RWPE2 (cell line): ENCODE measurements at places on chromosomes 6 and 20.

- DNase-seq, result peak; percentile 100
- peaks cover 30% of the 10 kb centered on the region for H3K4me1 ChIP-seq
- H3K4me3 ChIP-seq, result peak within 1 kb of the TSS; percentile 92
- no peaks in the 10 kb centered on the region for H3K36me3 ChIP-seq
Observed at GRCh38 chr20:64062596-64063388, at the start of gene TCEA2. Gene TCEA2 (plus strand): TSS chr20:64063198. CDS start chr20:64063313, 115 bp downstream.

DNA sequence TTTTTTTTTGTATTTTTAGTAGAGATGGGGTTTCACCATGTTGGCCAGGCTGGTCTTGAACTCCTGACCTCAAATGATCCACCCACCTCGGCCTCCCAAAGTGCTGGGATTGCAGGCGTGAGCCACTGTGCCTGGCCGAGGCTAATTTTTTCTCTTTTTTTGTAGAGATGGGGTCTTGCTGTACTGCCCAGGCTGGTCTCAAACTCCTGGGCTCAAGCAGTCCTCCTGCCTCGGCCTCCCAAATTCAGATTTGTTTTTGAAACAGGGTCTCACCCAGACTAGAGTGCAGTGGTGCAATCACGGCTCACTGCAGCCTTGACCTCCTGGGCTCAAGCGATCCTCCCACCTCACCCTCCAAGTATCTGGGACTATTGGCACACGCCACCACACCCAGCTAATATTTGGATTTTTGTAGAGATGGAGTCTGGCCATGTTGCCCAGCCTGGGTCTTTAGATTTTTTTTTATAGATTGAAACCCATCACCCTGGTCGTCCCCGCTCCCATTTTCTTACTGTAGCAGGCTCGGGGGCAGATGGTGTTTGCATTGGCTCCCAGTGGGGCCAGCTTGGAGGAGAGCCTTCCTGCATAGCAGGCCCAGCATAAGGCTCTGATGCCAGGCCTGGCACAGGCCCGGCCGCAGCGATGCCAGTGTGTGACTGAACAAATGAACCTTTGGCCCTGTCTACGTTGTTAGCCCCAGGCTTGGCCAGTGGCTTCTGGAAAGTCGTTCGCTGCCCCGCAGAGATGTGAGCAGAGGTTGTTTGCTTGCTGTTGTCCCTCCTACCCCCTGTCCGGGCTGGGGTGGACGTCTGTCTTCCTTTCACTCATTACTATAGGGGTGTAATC, 4.3 kb upstream of the MTG2 start:
- H3K4me3 ChIP-seq, result no peak overlapping the region
- peaks cover 5% of the 10 kb centered on the region for H3K4me1 ChIP-seq
- peaks cover 52% of the 10 kb centered on the region for H3K36me3 ChIP-seq
- H3K27ac ChIP-seq, result no peak overlapping the region
- peak; percentile 75 for DNase-seq

DNA sequence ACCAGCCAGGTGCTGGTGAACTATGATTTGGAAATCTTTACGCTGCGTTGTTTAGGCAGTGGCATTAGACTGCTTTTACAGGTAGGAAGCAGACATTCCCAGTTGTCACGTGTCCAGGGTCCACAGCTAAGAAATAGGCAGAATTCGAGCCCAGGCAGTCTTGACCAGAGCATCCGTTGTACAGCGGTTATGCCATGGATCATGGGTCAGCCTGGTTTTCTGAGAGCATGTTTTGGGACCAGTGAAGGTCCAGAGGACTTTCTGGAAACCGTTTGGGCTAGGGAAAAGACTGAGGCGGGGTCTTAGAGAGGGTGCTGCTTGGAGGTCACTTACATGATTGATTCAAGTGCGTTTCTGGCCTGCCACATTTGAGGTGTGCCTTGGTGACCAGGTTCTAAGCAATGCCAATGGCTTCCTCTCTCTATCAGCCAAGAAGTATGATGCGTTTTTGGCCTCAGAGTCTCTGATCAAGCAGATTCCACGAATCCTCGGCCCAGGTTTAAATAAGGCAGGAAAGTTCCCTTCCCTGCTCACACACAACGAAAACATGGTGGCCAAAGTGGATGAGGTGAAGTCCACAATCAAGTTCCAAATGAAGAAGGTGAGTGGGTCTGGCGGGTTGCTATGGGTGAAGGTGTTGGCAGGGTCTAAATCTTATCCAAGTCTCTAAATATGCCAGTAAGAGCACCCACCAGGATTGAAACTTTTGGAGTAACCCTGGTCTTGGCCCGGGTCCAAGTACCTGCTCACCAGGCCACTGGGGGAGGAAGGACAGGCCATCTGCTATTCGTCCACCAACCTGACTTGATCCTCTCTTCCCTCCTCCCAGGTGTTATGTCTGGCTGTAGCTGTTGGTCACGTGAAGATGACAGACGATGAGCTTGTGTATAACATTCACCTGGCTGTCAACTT, 1.8 kb downstream of the RPL10A start:
- peaks cover 87% of the 10 kb centered on the region for H3K36me3 ChIP-seq
- H3K4me1 ChIP-seq, result peaks cover 14% of the 10 kb centered on the region
- no peaks in the 10 kb centered on the region for H3K27me3 ChIP-seq
- peak overlapping the region; percentile 98 for H3K4me3 ChIP-seq
- peak overlapping the region; percentile 91 for H3K27ac ChIP-seq
- no peak for DNase-seq

- H3K36me3 ChIP-seq, result no peaks in the 10 kb centered on the region
- peaks cover 7% of the 10 kb centered on the region for H3K4me1 ChIP-seq
- no peak overlapping the region for H3K27ac ChIP-seq
- no peak for DNase-seq
- no peak overlapping the region for H3K4me3 ChIP-seq
- no peaks in the 10 kb centered on the region for H3K27me3 ChIP-seq
Observed at GRCh38 chr20:14199111-14199510, 138.3 kb downstream of the FLRT3 start.

DNA sequence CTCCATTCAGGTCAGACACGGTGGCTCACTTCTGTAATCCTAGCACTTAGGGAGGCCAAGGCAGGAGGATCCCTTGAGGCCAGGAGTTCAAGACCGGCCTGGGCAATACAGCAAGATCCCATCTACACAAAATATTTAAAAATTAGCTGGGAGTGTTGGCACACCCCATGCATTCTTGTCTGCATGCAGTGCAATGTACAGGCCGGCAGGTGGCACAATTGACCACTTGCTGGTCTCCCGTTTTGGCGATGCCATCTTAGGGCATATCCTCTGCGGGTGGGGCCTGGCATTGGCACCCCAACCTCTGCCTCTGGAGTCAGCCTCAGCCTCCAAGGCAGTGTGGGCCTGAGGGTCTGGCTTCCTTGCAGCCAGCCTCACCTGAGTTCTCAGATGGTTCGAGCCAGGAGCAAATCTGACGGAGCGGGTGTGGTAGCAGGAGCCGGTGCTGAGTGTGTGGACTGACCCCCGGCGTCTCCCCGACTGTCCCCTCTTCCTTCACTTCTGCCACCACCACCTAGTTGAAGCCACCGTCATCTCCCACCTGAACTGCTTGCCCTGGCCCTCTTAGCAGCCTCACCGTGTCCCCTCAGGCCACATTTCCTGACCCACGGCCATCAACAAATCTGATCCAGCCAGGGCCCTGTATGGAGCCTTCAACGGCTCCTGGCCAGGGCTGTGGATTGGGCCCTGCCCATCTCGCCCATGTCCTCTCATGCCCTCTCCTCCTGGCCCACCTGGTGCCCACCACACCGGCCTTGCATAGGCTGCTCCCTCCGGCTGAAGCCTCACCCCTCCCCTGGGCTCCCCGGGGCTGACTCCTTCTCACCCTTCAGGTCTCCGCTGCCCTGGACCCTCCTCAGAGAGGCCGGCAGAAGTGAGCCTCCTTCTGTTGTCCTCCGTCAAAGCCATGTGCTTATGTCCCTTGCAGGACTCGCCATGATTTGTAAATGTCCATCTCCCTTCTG, 44.0 kb downstream of the EFCAB8 start:
- no peaks in the 10 kb centered on the region for H3K4me1 ChIP-seq
- H3K4me3 ChIP-seq, result no peak overlapping the region
- H3K36me3 ChIP-seq, result no peaks in the 10 kb centered on the region
- no peak overlapping the region for H3K27ac ChIP-seq
- DNase-seq, result peak; percentile 85

DNA sequence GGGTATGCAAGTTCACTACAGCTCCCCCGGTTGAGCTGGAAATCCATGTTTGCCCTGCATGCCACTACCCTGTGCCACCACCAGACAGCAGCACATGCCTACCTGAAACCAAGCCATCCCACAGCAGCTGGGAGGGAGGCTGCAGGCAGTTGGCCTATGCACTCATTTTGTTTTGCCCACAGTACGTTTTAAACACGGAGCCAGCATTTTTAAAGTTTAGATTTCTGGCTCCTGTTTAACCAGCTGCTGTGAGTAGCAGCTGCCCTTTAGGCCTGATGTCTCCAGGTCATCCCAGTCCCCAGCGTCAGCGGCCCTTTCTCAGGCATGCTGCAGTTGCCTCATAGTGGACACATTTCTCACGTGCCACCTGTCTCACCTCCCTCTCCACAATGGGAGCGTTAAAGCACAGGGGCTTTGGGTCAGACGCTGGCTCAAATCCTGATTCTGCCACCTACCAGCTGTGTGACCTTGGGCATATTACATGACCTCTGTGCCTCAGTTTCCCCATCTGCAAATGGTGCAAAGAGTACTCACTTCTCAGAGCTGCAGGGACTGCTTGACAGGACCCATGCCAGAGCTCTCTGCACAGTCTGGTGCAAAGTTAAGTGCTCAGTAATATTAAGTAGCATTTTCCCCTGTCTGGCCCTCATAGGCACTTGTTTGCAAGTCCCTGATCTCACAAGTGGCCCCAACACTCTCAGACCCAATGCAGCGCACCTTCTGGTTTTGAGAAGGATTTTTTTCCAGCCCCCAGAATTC, 8.2 kb upstream of the UBE2V1 start:
- peak overlapping the region; percentile 4 for H3K27ac ChIP-seq
- H3K4me3 ChIP-seq, result no peak overlapping the region
- peaks cover 6% of the 10 kb centered on the region for H3K4me1 ChIP-seq
- no peaks in the 10 kb centered on the region for H3K27me3 ChIP-seq
- peaks cover 35% of the 10 kb centered on the region for H3K36me3 ChIP-seq
- peak; percentile 91 for DNase-seq

DNA sequence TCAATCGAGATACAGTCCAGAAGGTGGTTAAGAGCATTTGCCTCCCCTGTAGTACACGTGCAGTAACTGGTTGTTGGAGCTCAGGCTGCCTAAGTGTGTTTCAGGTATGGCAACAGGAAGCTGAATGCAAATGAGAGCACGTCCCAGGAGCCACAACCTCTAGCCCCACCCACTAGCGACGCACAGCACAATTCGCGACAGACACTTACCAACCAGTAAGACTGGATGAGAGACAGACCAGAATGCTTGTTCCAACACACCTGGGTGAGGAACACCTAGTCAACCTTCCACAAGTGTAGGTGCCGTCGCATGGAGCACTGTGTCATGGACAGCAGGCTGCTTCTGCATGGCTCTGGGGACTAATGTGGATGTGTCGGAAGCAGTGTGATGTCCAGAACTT, 7.2 kb upstream of the SERPINB1 start:
- no peak overlapping the region for H3K4me3 ChIP-seq
- peaks cover 20% of the 10 kb centered on the region for H3K4me1 ChIP-seq
- no peaks in the 10 kb centered on the region for H3K27me3 ChIP-seq
- no peak for DNase-seq
- H3K36me3 ChIP-seq, result no peaks in the 10 kb centered on the region

GRCh38 chr6:56372406-56372995, 125.1 kb upstream of the COL21A1 start:
- DNase-seq, result no peak
- peak overlapping the region; percentile 91 for H3K27ac ChIP-seq
- H3K4me3 ChIP-seq, result no peak overlapping the region
- no peaks in the 10 kb centered on the region for H3K36me3 ChIP-seq

GRCh38 chr6:5672581-5673011, 334.1 kb downstream of the NRN1 start:
- no peaks in the 10 kb centered on the region for H3K36me3 ChIP-seq
- H3K27ac ChIP-seq, result peak overlapping the region; percentile 96
- H3K4me1 ChIP-seq, result peaks cover 45% of the 10 kb centered on the region

DNA sequence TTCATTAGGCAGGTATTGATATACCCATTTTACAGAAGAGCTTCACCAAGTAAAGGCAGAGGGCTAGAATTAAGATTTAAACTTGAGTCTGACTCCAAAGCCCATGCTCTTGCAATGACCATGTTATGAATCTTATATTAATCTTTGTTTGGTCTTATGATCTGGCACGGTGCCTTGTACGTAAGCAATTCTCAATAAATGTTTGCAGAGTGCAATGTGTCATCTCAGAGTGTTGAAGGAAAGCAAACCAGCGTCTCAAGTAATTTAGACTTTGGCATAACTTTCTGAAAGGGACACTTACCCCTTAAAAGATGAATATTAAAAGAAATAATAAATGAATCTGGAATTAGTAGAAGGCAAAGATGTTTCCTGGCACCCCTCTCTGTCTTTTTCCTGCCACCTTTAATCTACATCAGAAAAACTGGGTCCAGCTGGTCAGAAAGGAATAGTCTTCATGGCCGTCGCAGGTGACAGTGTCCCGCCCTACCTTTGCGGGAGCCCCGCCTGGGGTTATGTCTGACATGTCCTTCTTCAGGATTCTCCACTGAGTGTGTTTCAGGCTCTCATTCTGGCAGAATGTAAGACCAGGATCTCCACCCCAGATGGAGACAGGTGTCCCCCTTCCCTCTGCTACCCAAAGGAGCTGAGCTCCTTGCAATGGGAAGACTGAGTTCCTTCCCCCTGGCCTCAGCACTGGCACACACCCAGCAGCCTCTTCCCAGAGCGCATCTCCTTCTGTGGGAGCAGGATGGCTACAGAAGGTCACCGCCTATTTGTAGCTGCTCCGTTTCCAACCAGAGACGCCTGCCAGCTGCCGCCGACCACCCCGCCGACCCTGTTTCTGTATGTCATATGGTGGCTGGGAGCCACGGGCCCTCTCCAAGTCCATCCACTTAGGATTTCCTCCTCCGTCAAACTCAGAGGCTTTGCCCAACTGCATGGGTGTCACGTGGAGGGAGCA, 266.3 kb upstream of the ECI2 start:
- no peaks in the 10 kb centered on the region for H3K36me3 ChIP-seq
- no peak overlapping the region for H3K4me3 ChIP-seq
- no peaks in the 10 kb centered on the region for H3K27me3 ChIP-seq
- DNase-seq, result no peak

DNA sequence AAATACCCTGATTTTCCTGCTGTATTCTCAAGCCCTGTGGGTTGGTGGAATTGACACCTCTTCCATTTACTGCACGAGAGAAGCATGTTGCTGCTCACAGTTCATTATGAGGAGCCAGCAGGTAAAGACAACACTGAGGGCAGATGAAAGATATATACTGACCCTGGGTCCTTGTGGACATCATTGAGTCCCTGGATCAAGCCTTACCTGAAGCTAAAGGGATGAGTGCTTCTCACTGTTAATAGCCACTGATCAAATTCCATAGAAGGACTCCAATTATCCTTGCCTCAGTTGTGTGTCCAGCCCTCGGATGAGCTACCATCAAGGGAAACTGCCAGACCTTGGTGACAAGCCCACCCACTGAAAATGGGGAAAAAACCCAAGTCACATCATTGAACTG, 7.7 kb upstream of the SIGLEC1 start:
- no peak overlapping the region for H3K27ac ChIP-seq
- no peaks in the 10 kb centered on the region for H3K4me1 ChIP-seq
- no peaks in the 10 kb centered on the region for H3K27me3 ChIP-seq
- H3K36me3 ChIP-seq, result no peaks in the 10 kb centered on the region
